ENCODE measurements at places on chromosomes 6 and 20. TPM values are rescaled to one million over a fixed set of nuclear protein-coding genes. Genes with fewer than 3 reads are reported as not detected.

Gene TCF15
- not detected for total RNA-seq

Gene TDRD6
- total RNA-seq: not detected

Gene GTSF1L
- total RNA-seq: not detected

Gene PLN
- total RNA-seq: not detected

Gene DACT2
- not detected for total RNA-seq

Gene FAM135A
- total RNA-seq: 9.9 TPM

Gene FOXS1
- total RNA-seq: 1.5 TPM

Gene OPRL1
- total RNA-seq: 0.16 TPM

Gene BPIFB4
- total RNA-seq: not detected

Gene SH3BGRL2
- 4.7 TPM for total RNA-seq

Gene MYT1
- not detected for total RNA-seq

Gene MAS1
- total RNA-seq: not detected

Gene CRISP1
- total RNA-seq: not detected

DNA sequence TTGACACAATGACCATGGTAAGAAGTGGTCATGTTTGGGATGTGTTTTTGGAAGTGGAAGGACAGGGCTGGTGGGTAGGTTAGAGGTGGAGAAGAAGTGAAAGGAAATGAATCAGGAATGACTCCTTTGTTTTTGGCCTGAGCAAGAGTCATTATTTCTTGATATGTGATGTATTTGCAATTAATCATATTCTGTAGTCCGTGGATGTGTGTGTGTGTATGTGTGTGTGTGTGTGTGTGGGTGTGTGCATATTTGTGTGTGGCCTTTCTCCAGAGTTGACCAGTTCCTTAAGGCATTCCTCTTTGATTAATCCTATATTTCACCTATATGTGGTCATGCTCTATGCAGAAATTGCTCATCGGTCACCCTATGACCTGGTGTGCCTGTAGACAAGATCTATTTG is 130.7 kb downstream of the UTRN start:
- no peak for DNase-seq

GRCh38 chr6:167898673-167899311 is 72.1 kb downstream of the AFDN start:
- DNase-seq: peak; percentile 28

- DNase-seq: no peak
Observed at GRCh38 chr6:169671563-169671962, 30.3 kb downstream of the WDR27 start.

- peak; percentile 46 for DNase-seq
Observed at GRCh38 chr6:160534050-160534696, 129.9 kb downstream of the LPA start.

GRCh38 chr20:20687319-20687718 is 25.1 kb downstream of the RALGAPA2 start:
- no peak for DNase-seq

- DNase-seq: no peak
Observed at GRCh38 chr6:71678091-71678490, 208.3 kb upstream of the RIMS1 start.

GRCh38 chr6:56541741-56542360 is 100.8 kb downstream of the DST start:
- no peak for DNase-seq

GRCh38 chr20:42401613-42402012 is 783.4 kb upstream of the CHD6 start:
- no peak for DNase-seq

- DNase-seq: no peak
Observed at GRCh38 chr20:62900692-62901584, 25.4 kb downstream of the DIDO1 start.

GRCh38 chr6:154981079-154981870 is 13.8 kb upstream of the TIAM2 start:
- no peak for DNase-seq

- no peak for DNase-seq
Observed at GRCh38 chr6:136549300-136550044, 750 bp downstream of the MAP7 start.

DNA sequence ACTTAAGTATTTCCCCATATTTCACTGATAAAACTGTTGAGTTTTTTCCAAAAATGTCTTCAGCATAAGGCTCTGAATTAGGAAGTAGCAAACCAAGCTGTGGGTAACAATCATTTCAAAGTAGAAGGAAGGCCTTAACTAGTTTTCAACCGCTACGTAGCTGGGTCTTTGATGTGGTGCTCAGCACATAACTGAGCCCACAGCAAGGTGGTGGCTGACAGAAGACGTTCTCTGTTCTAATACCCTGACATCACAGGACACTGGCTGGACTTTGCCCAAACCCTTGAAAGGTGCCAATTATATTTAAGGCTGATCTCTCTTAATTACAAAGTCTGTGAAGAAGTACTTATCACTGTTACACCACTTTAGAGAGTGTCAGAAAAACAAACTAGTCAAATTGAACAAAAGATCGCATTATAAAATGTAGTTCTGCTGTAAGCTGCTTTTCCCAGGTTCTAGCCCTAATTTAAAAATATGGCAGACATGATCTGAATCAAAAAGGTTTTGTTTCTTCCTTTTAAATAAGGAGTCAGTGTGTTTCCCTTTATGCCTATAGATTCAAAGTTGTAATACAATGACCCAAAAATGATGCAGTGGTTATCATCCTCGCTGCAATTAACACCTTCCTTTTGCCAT is 26.7 kb downstream of the MAN1A1 start:
- no peak for DNase-seq

- no peak for DNase-seq
Observed at GRCh38 chr6:102438171-102438570, 1044.7 kb downstream of the GRIK2 start.

- DNase-seq: no peak
Observed at GRCh38 chr20:38890497-38890818, 35.8 kb upstream of the FAM83D start.

- DNase-seq: no peak
Observed at GRCh38 chr6:105896052-105896820, 189.9 kb upstream of the PRDM1 start.

DNA sequence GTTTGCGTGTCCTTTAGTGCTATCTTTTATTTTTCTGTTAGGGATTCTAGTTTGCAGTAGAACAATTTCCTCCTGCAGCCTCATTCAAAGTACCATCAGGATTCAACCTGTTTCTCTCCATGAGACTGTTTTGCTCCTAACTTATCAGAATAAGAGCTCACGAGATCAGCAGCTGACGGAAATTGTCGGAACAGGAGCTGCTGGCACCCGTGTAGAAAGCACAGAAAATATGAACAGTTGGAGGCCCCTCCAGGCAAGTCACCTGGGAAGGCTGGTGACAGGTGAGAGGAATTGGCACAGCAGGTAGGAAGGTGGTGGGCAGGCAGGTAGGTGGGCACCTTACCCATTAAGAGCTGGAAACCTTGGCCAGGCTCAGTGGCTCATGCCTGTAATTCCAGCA is 368.6 kb downstream of the CDH26 start:
- DNase-seq: no peak

- no peak for DNase-seq
Observed at GRCh38 chr6:47137073-47137472, 94.9 kb upstream of the ADGRF1 start.

DNA sequence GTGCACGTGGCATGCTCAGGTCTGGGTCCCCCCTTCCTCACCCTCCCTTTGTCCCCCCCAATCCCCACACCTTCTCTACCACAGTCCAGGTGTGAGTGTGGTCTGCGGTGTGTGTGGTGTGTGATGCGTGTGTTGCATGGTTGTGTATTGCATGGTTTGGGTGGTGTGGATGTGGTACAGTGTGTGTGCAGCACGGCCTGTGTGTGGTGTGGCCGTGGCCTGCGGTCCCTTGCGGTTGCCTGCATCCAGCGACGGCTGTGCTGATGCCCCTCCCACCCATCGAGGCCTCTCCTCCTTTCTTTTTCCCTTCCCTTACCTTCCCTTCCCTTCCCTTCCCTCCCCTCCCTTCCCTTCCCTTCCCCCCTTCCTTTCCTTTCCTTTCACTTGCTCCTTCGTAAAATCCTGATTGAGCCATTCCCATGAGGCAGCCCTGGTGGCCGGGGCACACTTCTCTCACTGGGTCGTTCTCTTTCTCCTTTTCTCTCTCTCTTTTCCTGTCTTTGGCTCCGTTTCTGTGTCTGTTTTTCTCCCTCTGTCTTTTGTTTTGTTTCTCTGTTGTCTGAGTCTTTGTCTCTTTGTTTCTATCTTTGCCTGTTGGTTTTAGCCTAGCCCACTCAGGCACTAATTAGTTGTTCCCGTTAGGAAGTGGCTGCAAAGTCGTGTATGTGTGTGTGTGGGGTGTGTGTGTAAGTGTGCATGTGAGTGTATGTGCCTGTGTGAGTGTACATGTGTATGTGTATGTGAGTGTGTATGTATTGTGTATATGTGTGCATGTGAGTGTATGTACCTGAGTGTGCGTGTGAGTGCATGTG is 65.7 kb downstream of the SRC start:
- DNase-seq: no peak

DNA sequence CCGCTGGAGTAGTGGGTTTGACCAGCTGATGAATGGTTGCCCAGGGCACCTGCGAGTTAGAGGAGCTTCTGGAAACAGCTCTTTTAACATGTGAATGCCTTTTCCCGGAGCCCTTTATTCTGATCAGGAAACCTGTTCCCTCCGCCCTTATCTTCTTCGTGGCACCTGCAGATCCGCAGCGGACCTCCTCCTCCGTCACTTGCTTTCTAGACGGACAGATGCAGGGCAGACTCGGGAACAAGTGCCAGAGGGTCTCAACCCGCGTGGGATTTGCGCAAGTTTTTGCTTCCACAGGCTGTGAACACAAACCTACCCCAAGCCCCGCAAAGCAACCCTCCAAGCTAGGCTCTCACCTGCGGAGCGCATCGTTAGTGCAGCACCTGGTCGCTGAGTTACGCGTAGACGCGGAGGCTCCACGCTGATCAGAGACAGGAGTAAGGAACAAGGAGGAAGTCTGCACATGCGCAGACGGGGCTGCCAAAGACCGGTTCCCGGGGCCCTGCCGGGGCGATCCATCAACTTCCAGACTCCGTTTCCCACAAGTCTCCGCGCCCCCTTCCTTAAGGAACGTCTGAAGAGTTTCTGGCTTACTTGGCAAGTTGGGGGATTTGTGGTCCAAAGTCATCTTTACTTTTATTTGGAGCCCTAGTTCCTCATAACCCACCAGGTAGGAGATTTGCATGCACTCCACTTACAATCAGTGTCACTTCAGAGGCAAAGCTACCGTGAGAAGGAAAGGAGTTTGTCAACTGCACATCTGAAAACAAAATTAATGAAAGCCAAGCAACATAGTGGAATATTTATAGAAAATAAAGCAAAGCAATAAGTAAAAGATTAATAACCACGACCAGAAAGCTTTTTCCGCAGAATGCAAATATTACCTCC is 52.7 kb upstream of the ELMO2 start:
- DNase-seq: no peak

DNA sequence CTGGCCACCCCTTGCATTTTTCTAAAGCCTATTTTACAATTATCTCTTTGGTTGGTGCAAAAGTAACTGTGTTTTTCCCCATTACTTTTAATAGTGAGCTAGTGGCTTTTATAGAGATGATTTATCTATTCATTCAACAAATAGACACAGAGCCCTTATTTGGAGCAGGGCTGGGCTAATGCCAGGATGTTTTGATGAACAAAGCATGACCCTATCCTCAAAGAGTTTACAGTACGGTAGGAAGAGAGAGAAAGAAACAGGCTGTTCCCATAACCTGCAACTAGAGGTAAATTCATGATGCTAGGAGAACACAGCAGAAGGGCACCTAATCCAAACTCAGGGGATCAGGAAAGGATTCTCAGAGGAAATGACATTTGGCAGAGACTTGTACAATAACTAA is 37.3 kb upstream of the UST start:
- no peak for DNase-seq

GRCh38 chr6:16205377-16206144 is 32.8 kb upstream of the GMPR start:
- DNase-seq: peak; percentile 65

GRCh38 chr6:127302728-127303660 is 36.3 kb downstream of the RNF146 start:
- DNase-seq: no peak

DNA sequence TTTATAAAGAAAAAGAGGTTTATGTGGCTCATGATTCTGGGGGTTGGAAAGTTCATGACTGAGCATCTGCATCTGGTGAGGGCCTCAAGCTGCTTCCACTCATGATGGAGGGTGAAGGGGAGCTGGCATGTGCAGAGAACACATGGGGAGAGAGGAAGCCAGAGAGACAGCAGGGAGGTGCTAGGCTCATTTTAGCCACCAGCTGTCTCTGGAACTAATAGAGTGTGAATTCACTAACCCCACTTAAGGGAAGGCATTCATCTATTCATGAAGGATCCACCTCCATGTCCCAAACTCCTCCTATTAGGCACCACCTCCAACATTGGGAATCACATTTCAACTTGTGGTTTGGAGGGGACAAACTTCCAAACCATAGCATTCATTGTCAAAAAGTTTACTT is 137.3 kb upstream of the PMEPA1 start:
- no peak for DNase-seq

GRCh38 chr6:44723439-44724197 is 336.1 kb downstream of the CDC5L start:
- DNase-seq: no peak

DNA sequence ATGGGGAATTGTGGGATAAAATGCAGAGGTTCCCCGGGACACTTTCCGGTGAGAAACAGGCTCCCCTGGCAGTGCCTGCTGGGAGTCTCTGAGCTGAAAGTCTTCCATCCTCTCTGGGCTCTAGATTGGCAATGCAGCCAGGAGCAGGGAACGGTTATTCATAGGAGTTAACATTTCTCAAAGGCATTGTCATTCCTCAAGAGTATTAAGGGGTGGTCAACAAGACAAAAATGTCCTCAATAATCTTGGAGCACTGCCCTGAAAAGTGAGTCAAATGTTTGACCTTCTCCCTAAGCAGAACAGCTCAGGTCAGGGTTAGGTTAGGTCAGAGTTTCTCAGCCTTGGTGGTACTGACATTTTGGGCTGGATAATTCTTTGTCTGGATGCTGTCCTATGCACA is 13.2 kb downstream of the BPIFB1 start:
- DNase-seq: no peak

GRCh38 chr6:14212020-14212419 is 94.4 kb downstream of the CD83 start:
- DNase-seq: no peak

GRCh38 chr20:49393803-49394202 is 88.7 kb downstream of the KCNB1 start:
- DNase-seq: no peak

DNA sequence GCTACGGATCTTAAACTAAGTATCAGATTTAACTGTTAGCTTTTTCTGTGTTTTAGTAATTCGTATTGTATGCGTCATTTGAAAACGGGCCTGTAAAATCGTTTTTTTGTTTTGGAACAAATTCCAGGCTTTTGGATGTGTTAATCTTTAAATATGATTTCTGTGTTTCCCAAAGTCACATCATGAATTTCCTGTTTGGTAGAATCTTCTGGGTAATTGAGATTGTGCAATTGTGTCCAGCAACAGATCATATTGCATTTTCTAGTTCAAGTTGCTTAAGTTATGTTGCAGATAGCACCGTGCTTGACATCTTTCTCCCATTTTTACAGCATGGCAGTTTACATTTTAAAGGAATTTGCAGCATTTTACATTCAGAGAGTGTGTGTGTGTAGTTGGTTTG is 1.9 kb downstream of the MAPK14 start:
- no peak for DNase-seq

All from SJSA1 (cell line).